ENCODE measurements at places on chromosomes 4 and X. TPM values are rescaled to one million over a fixed set of nuclear protein-coding genes. Genes with fewer than 3 reads are reported as not detected.

The ASMT gene
- total RNA-seq, result 0.29 TPM

The ZFP42 gene
- total RNA-seq, result not detected

The TREX2 gene
- total RNA-seq, result 3.8 TPM

The TCEANC gene
- 3.8 TPM for total RNA-seq

The MAGEA2 gene
- not detected for total RNA-seq

The PHOX2B gene
- not detected for total RNA-seq

The RASGEF1B gene
- total RNA-seq, result 2.0 TPM

The IGFBP7 gene
- not detected for total RNA-seq

The REELD1 gene
- not detected for total RNA-seq

The TSPAN6 gene
- total RNA-seq, result not detected

The AFP gene
- not detected for total RNA-seq

The KCTD8 gene
- not detected for total RNA-seq

The GPR173 gene
- not detected for total RNA-seq

The UGT2B10 gene
- not detected for total RNA-seq

The NAP1L3 gene
- total RNA-seq, result 0.57 TPM

The XK gene
- total RNA-seq, result not detected

The MGAT4D gene
- not detected for total RNA-seq

The CFAP47 gene
- not detected for total RNA-seq

The DGAT2L6 gene
- total RNA-seq, result not detected

The RAB39B gene
- total RNA-seq, result 7.5 TPM

The GUCY1A1 gene
- total RNA-seq, result 0.21 TPM

The BMP3 gene
- not detected for total RNA-seq

The HMX1 gene
- total RNA-seq, result not detected

The N4BP2 gene
- 29.0 TPM for total RNA-seq

The DDIT4L gene
- not detected for total RNA-seq

The IGSF1 gene
- not detected for total RNA-seq

The AMTN gene
- total RNA-seq, result not detected

The ASB5 gene
- not detected for total RNA-seq

The BMPR1B gene
- total RNA-seq, result not detected

The STATH gene
- not detected for total RNA-seq

The HSFX2 gene
- not detected for total RNA-seq

The TRIM2 gene
- total RNA-seq, result 0.18 TPM

The SPANXA2 gene
- total RNA-seq, result not detected

The CORIN gene
- not detected for total RNA-seq

The MED28 gene
- total RNA-seq, result 55.2 TPM

The SERTM2 gene
- total RNA-seq, result not detected

The NUDT10 gene
- 1.2 TPM for total RNA-seq

The ATRX gene
- 59.9 TPM for total RNA-seq

The SLC9A7 gene
- 3.8 TPM for total RNA-seq

The HELT gene
- total RNA-seq, result not detected
